C1 segment of cervical spinal cord (tissue), 14 donors: ENCODE measurements at places on chromosomes 7 and 10.

DNA sequence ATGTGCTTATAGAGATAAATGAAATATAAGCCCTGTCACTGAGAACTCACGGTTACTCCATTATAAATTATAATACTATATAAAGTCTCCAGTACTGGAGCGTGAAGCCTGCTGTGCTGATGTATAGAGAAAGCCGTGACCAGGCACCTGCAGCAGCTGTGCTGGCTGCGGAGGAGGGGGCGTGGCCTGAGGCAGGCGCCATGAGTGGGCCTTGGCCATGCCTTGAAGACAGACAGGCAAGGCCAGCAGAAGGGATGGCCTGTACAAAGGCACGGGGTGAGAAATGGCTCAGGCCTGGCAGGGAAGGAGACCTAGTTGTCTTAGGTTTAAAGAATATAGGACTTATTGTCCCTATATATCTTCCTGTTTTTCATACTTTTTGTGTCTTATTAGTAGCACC, 218.5 kb upstream of the STK17A start:
- DNase-seq, result no peak

DNA sequence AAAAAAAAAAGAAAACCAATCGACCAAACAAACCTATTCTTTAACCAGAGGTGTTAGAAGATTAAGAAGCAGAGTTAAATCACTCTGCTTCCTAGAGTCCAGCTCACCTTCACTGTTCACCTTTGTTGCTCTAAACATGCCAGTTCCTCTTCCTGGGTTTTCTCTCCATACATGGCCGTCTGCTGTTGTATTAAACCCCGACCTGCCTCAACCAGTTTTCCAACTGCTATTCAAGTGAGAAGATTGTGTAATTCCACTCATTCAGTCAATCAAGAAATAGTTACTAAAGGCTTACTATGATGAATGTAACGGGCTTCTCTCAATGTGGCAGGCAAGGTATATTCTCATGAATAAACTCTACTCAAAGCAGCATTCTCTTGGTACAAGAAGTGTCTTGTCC, 8.8 kb downstream of the AASS start:
- no peak for DNase-seq

- no peak for DNase-seq
Observed at GRCh38 chr7:20249920-20250319, 32.7 kb upstream of the MACC1 start.

DNA sequence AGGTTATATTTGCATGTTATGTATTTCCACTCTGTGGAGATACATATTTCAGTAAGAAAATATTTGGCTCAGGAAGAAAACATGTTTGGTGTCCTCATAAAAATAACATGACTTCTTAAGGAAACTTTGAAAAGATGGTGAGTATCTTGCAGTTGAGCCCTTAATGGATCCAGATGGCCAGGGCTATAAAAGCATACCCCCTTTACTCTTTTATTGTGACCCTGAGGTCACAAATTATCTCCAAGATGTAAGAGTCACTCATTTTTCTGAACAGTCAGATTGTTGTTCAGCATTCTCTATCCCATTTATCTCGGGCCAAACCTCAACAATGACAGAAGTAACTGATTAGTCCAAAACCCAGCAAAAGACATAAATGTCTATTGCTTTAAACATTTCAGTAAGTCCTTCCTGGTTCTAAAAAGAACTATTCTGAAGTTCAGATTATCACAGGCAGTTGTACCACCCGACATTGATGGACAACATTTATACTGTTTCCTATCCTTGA, 539.4 kb downstream of the PARD3 start:
- no peak for DNase-seq

- DNase-seq, result no peak
Observed at GRCh38 chr10:33237736-33238624, 96.5 kb downstream of the NRP1 start.

GRCh38 chr10:119341459-119342301, 134.3 kb downstream of the GRK5 start:
- DNase-seq, result no peak

- no peak for DNase-seq
Observed at GRCh38 chr7:150570556-150571465, 3.6 kb downstream of the GIMAP4 start.

DNA sequence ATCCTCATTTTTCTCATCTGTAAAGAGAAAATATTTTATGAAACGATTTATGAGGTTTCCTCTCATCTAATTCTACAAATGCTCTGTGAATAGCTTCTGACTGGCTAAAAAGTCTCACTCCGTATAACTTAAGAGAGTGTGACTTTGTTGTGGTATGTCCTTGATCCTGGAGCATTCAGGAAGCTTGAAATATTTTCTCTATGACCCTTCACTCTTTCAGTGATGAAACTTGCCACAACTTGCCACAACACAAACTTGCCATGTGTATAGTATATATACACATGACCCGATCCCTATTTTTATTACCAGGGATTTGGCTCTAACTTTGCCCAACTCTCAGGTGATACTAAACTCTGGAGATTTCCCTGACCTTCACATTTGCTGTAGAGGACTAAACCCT, 74.1 kb downstream of the TES start:
- DNase-seq, result no peak

DNA sequence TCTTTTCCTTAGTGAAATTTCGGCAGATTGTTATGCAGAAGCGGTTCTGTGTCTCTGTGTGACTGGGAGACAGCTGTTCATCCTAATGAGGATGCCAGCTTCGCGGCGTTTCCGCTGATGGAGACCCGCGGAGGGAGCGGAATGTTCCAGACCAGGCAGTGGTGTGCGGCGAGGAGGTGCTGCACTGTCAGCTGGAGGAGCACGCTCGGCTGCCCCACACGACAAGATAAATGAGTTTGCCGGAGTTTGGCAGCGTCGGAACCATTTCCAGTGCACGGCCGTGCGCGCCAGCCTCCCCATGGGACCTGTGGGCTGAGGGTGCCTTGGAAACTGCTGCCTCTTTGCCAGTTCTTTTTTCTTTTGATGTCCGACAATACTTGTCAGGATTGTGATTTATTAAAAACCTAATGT, 64.6 kb downstream of the WDR37 start:
- no peak for DNase-seq

- no peak for DNase-seq
Observed at GRCh38 chr10:18308600-18308999, 168.4 kb downstream of the CACNB2 start.

DNA sequence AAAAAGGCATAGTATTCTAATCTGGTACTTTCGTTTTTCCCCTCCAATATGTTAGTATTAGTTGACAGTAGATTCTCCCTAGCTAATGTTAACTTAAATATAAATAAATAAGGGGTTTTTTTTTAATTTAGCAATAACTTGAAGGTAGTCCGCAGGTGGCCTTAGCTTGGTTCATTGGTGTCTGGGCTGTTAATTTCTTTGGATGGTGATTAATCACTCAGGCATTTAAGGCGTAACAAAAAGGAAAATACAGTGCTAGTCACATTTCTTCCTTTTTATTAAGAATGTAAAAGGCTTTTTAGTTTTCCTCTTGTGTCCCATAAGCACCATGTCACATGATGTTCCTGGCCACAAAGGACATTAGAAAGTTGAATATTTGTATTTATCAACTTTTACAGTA, 161.0 kb upstream of the POT1 start:
- no peak for DNase-seq

DNA sequence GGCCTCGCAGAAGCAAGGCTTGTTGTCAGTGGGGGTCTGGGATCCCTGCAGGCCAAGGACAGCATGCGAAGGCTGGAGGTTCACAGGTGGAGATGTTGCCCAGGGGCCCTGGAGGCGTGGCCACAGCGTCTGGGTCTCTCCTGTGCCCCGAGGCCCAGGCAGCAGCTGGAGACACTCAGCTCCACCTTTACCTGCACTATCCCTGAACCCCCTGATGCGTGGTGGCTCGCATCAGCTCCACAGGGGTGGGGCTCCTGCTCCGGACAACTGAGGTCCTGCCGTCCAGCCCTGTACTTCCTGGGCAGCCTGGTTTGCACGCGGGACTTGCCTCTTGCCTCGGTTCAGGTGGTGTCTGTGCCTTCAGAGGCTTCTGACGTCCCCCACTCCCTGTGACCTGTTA, 54.6 kb upstream of the ZNF32 start:
- DNase-seq, result no peak

- no peak for DNase-seq
Observed at GRCh38 chr7:816751-817671, 15.3 kb upstream of the SUN1 start.

- DNase-seq, result no peak
Observed at GRCh38 chr10:62631241-62631640, 173.3 kb upstream of the ADO start.

GRCh38 chr10:97261183-97261582, 31.3 kb downstream of the ARHGAP19 start:
- DNase-seq, result no peak

DNA sequence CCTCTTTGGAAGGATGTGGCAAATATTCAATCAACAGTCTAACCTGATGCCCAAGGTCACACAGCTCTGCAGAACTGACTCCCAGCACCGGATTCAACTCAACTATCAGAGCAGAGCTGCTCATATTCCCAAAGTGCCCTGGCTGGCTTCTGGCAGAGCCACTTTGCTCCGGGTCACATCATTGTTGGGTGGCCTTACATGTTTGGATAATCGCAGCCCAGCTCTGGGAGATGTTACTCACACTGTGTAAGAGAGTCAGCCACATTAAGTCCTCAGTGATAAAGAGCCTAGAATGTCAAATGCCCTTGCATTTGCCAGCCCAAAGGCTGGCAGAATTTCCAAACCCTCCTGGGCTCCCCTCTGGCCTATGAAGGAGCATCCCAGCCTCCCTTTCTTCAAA, 79.8 kb upstream of the PDE1C start:
- DNase-seq, result no peak

DNA sequence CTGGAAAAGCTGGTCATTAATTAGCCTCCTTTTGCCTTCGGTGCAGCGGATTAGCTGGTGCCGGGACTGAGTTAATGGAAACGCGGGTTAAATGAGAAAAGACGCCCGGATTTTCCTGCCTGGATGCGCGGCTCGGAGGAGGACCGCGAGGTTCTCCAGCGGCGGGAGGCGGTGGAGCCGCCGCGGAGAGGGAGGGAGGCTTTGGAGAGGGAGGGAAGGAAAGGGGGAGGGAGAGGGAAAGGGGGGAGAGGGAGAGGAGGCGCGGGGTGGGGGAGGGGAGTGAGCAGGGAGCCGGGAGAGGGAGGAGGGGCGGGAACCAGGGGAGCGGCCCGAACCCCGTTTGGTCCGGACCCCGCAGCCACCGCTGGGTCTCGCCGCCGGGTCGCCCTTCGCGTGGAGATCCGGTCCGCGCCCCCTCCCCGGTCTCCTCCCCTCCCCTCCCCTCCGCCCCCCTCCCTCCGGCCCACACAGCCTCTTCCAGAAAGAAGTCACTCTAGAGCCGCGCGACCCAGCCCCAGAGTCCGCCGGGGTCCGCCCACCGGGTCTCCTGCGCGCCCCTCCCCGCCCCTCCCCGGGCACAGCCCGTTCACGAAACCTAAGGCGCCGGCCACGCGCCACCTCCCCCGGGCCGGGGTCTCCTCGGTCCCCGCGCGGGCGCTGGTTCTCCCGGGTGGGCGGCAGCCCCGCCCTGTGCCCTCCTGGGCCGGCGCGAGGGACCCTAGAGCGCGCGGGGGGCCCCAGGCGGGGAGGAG, 347.5 kb downstream of the DNAJB6 start:
- DNase-seq, result no peak

GRCh38 chr10:84175436-84175835, 1.8 kb downstream of the GPR15LG start:
- no peak for DNase-seq
